ENCODE measurements at places on chromosomes 3 and 15.

DNA sequence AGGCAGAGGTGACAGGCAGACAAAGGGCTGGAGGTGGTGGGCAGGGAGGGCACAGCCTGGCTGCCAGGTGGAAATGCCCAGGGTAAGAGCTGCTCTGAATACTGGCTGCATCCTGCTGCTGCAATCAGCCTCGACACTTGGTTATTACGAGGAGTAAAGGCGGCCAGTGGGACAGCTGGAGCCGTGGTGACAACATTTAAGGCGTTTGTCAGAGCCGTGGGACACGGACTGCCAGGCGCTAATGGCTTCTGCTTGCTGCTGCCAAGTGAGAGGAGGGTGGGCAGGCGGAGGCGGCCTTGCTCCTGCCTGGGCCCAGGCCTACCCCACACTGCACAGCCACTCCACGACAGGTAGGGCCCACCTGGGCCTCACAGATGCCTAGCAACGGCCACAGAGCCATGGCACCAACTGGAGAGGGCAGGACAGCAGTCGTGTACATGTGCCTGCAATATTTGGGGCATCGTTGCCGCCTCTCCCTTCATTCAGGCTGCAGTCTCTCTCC, 49.2 kb upstream of the TMEM115 start:
- DNase-seq, result no peak

- DNase-seq, result no peak
Measured at GRCh38 chr15:75693501-75694240, 19.0 kb downstream of the CSPG4 start.

DNA sequence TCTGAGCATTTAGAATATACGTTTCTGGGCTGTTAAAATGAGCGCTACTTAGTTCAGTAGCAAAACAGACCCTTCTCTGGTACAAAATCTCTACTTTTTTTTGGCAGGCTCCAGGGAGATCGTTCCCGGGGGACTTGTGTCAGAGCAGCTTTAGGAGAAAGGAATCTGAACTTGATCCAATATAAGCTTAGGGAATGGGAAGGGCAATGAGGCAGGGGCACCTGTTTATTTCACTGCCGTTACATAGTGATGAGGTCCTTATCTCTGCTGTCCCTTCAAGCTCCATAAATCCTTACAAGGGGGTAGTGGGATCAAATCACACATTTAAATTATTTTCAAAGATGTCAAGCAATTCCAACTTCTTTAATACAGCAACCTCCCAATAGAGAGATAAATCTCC, 128.7 kb upstream of the BNIP2 start:
- DNase-seq, result no peak

DNA sequence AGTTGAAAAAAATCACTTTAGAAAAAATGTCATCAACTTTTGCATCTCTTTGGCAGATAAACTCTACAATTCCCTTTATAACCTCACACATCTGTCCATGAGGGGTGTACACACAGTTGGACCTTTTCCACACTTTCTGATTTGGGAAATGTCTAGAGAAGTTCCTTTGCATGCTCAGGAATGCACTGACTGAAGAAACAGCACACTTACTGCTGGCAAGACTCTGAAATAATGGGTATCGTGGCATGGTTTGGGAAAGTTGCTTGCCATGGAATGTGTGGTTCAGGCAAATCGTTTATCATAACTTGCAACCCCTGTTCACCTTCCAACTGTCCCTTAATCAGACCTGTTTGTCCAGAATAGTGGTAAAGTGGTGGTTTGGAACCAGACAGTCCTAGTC, 135.3 kb upstream of the TGFBR2 start:
- DNase-seq, result no peak

GRCh38 chr15:89129123-89129815, 41.0 kb downstream of the ABHD2 start:
- DNase-seq, result peak; percentile 31

- DNase-seq, result no peak
Measured at GRCh38 chr3:10995871-10996270, 3.3 kb downstream of the SLC6A1 start.

GRCh38 chr3:125186261-125186787, 26.2 kb downstream of the SLC12A8 start:
- DNase-seq, result no peak

DNA sequence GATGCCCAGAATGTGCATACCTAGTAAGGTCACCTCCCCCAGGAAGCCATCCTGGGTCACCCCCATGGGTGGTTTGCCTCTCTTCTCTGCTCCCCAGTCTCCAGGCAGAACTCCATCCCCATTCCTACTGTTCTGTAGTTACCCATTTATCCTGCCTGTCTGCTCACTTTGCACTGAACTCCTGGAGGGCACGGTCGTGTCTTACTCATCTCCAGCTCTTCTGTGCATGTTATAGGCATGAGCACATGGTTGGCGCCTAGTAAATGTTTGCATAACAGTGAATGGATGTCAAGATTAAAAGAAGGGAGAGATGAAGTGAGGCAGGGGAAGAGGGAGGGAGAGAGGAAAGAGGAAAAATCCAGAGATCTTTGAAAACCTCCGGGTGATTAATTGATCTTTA, 208.4 kb upstream of the TRIM42 start:
- DNase-seq, result no peak

DNA sequence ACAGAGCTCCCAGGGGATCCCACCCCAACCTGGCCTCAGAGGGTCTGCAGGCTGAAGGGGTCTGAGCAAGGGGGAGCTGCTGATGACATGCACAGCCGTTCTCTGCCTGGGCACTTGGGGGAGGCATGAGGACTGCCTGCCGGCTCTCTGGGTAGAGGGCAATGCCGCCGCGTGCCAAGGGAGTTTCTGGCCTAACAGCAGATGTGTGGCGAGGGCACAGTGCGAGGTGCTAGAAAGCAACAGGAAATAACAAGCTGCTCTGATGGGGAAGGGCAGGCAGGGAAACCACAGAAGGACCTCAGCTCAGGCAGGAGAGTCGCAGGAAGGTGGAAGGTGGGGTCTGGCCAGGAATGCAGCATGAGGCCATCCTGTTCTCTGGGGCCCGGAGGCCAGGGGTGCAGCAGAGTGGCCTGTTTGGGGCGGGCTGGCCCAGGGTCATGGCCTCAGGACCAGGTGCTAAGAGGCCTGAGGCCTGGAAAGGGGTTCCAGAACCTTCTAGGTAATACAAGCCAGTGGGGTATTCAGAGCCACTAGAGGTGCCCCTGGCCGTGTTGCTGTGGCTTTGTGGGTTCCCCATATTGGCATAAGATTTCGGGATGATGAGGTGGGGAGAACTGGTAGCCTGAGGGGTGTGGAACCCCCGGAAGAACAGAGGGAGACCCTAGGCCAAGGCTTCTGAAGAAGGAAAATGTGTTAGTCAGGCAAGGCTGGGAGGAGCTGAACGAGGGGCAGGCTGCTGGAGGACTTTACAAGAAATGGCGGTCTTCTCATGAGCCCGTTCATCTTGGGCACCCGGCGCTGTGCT, 41.2 kb downstream of the RGMA start:
- DNase-seq, result no peak

DNA sequence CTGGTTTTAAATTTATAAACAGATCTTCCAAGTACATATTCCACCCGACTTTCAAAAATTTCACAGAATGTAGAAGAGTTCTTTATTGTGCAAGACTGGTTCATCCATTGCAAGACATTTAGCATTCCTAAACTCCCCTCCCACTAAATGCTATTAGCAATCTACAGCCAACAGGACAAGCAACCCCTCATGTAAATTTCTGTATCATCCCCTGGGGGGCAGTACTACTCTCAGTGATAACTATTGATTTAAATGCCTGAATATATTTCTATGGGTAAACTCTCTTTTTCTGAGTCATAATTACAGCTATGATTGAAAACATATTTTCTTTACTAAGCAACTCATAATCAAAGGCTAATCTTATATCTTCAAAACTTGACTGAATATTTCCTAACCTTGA, 10.7 kb upstream of the SLC15A2 start:
- no peak for DNase-seq

DNA sequence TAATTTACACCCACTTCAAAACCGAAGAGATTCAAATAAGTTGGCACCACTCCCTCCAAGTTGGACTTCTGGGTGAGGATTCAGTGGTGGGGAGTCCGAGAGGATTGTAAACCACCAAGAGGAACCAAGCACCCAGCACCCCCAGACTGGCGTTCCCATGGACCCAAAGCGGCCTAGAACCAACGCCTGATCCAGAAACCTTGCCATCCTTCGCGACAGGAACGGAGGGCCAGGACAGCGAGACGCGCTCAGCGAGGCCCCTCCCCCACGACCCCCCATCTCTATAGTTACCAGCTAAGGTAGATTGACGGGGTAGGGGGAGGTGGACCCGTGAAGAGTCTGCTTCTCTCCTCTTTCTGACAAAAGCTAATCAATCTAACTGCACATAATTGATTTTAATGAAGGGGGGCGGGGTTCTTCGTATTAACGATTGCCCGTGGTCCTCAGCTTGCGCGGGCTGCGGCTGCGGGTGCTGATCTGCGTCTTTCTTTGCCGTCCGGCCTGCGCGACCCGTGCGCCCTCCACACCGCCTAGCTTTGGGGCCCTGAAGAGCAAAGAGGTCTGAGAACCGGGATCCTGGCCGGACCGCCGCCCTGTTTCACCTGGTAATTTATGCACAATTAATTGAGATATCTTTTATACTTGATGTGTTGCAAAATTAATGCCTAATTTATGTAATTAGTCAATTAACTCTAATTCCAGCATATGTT, 10.9 kb upstream of the FOXB1 start:
- DNase-seq, result no peak

DNA sequence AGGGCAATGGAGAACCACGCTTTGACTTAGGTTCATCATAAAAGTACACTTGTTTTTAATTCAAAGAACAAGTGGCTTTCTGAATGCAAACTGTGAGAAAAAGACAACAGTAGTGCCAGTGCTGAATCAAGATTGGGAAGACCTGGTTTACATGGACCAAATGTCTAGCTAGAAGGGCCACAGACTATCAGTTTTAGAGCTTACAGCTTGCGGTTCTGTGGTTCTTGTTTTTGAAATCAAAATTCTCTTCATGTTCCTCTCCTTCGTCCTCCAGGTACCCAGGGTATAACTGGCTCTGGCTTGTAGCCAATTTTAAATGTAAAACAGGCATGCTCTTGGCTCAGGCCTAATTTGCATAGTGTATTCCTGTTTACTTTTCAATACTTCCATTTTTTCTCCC, 124.6 kb downstream of the TGFBR2 start:
- no peak for DNase-seq

GRCh38 chr15:39552556-39552955, 28.3 kb upstream of the THBS1 start:
- DNase-seq, result no peak

DNA sequence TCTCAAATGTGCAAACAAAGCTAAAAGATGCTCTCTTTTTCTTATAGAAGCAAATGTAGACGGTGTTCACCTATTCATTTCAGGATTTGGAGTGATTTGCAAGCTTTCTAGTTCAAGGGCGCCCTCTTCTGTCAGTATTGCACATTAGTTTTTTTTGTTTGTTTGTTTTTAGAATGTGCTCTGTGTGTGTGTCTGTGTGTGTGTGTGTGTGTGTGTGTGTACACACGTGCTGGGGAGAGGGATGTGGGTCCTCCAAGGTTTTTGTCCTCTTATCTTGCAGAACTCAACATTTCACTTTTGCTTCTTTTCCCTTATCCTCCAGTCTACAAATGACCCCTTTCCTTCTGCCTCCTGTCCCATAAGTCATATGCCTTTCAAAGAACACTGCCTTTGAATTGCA, 23.5 kb downstream of the DNAH1 start:
- peak; percentile 5 for DNase-seq

- no peak for DNase-seq
Measured at GRCh38 chr3:170320461-170321121, 36.9 kb upstream of the SKIL start.

- no peak for DNase-seq
Measured at GRCh38 chr3:161067335-161067734, 37.8 kb downstream of the B3GALNT1 start.

GRCh38 chr3:136753326-136753939, 1.3 kb upstream of the STAG1 start:
- DNase-seq, result no peak

GRCh38 chr3:190266913-190267290, 55.3 kb downstream of the CLDN1 start:
- DNase-seq, result no peak

GRCh38 chr15:48426941-48427340, 95.7 kb downstream of the DUT start:
- DNase-seq, result no peak
